ENCODE measurements at places on chromosomes 7 and 10.

- DNase-seq = no peak
Observed at GRCh38 chr10:73581918-73582317, 9.2 kb downstream of the USP54 start.

GRCh38 chr7:48887500-48887899, 36.8 kb upstream of the CDC14C start:
- no peak for DNase-seq

- DNase-seq = no peak
Observed at GRCh38 chr10:86648704-86649427, 5.5 kb upstream of the OPN4 start.

GRCh38 chr7:127798023-127798422, 146.0 kb downstream of the SND1 start:
- no peak for DNase-seq

DNA sequence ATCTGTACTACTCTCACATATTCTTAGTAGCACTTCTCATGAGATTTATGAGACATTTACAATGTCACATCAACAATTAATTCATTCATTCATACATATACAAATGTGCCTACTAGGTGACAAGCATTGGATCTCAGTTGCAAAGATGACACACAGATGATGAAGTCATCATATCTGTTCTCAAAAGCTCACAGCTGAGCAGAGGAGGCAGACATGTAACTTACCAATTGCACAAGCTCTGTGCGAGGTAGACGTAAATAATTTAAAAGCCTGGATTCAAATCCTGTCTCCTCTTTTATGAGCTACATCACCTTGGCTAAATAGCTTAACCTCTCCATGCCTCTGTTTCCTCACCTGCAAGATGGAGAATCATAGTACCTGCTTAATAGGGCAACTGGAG, 109.4 kb upstream of the FAM133B start:
- DNase-seq = no peak

DNA sequence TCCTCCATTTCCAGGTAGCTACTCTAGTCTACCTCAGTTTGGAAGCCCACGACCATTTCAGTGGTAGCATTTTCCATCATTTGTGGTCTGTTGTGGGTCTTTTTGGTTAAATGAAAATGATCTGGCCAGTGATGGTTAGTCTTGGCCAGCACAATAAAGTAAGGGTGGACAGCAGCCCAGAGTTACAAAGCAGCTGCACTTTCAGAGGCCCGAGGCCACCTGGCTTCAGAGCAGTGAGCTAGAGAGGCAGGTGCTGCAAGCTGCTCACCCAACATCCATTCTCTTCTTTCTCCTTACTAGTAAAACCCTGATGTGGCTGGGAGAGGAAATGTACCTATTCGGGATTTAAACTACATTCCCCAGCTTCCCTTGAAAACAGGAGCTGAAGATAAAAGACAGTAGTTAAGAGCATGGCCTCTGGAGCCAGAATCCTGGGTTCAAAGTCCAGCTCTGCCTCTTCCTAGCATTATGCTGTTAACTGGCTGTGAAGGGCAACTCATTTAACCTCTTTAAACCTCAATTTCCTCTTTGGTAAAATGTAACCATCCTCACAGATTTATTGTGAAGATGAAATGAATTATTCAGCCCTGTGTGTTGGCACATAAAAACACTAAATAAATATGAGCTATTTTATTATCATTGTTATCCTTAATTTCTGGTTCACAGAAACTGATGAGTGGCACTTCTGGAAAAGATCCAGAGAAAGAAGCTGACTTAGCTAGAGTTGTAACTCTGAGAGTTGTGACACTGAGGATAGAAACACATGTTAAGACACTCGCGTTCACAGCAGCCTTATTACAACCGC, 517.4 kb downstream of the PARD3 start:
- DNase-seq = peak; percentile 82

GRCh38 chr7:39183796-39184195, 206.1 kb downstream of the POU6F2 start:
- DNase-seq = no peak

DNA sequence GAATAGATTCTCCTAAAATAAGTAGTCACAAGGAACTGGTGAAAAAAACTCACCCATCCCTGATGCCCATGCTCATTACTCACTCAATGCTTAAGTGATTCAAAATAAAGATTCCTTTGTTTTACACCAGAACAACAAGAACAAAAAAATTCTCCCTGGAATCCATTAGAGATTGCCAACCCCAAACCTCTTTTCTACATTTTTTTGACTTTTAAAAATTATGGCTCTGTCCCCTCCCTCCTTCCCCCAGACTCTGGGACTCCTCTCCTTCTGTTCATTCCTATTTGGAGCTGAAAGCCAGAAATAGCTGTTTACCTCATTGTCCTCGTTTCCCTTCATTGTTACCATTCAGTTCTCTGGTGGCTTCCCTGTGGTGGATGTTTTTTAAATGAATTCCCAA, 63.2 kb upstream of the FHIP2A start:
- no peak for DNase-seq

DNA sequence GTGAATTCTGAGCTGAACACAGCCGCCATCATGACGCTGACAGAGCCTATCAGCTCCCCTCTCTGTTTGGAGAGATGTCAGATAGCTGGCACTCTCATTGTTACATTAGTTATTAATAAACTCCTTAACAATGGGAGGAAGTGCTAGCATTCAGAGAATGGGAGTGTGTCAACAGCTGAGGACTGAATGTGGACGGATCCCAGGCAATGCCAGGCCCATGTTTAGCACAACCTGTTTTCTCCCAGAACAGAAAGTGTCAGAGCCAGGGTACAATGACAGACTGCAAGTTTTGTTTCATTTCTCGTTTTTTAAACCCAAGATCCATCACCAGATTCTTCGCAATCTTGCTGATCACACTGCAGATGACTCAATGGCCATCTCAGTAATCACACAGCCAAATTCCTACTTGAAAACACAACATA, 99.6 kb downstream of the PRPF18 start:
- DNase-seq = peak; percentile 25

GRCh38 chr7:38307640-38308039, 34.2 kb upstream of the TARP start:
- no peak for DNase-seq

- DNase-seq = no peak
Observed at GRCh38 chr10:86403183-86403797, 36.7 kb upstream of the GRID1 start.

GRCh38 chr10:60508831-60509230, 119.2 kb upstream of the ANK3 start:
- DNase-seq = no peak

- DNase-seq = no peak
Observed at GRCh38 chr7:117946151-117946633, 73.0 kb upstream of the CTTNBP2 start.

DNA sequence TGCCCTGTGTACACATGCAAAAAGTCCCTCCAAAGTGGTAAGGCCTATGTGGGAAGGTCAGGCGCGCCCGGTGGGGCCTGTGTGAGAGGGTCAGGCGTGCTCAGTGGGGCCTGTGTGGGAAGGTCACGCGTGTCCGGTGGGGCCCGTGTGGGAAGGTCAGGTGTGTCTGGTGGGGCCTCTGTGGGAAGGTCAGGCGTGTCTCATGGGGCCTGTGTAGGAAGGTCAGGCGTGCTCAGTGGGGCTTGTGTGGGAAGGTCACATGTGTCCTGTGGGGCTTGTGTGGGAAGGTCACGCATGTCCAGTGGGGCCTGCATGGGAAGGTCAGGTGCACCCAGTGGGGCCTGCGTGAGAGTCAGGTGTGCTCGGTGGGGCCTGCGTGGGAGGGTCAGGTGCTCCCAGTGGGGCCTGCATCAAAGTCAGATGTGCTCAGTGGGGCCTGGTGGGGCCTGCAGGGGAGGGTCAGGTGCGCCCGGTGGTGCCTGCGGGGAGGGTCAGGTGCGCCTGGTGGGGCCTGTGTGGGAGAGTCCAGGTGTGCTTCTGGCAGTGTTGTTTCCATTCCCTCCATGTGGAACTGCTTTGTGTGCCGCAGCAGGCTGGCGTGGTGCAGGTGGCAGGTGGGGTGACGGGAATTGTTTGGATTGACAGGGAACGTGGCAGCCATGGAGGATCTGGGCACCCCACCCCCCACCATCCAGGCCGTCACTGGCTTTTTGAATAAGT, 15.4 kb downstream of the LRRC27 start:
- DNase-seq = peak; percentile 39

DNA sequence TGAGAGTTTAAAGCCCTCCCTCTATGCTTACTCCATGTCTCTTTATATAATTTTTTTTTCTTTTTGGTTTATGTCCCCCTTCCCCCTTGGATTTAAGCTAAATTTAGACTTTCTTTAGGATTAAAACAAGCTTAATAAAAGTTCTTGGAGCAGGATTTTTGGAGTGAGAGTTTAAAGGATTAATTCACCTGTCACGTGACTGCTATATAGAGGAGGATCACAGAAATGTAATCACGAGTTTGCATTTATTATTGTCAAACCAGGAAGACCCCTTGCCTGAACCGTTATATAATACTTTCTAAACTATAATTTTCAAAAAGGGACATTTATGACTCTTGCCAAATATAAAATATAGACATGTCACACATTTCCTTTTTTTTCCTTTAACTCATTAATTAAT, 78.1 kb upstream of the IMMP2L start:
- DNase-seq = no peak

DNA sequence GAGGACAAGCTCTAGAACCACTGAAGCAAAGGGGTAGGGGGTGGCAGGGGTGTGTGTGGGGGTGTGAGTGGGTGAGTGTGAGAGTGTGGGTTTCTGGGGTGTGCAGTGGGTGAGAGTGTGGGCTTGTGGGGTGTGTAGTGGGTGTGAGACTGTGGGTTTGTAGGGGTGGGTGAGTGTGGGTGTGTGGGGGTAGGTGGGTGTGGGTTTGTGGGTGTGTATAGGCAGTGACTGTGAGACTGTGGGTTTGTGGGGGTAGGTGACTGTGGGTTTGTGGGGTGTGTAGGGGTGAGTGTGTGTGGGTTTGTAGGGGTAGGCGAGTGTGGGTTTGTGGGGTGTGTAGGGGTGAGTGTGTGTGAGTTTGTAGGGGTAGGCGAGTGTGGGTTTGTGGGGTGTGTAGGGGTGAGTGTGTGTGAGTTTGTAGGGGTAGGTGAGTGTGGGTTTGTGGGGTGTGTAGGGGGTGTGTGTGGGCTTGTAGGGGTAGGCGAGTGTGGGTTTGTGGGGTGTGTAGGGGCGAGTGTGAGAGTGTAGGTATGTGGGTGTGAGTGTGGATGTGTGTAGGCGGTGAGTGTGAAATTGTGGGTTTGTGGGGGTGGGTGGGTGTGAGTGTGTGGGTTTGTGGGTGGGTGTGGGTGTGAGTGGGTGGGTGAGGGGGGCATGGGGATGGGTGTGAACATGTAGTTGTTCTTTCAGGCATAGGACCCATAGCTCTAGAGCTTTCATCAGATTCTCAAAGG, 8.8 kb downstream of the NOS3 start:
- no peak for DNase-seq

DNA sequence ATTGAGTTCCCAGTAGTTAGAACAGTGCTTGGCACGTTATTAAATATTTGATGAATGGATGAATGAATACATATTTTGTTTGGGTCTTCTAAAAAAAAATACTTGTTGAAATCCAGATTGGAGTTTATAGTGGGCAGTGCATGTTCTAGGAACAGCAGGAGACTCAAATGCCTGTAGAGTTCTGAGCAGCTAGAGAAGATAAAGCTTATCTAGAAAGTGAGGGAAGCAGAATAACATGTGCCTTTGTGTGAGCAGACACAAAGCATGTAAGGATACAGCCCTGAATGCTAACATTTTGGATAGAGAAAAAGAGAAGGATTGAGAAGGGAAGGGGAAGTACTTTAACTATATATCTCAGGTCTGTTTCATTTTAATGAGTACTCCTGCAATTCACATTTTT, 71.9 kb downstream of the SRI start:
- DNase-seq = no peak

GRCh38 chr7:129343099-129343700, 91.0 kb upstream of the STRIP2 start:
- peak; percentile 36 for DNase-seq

DNA sequence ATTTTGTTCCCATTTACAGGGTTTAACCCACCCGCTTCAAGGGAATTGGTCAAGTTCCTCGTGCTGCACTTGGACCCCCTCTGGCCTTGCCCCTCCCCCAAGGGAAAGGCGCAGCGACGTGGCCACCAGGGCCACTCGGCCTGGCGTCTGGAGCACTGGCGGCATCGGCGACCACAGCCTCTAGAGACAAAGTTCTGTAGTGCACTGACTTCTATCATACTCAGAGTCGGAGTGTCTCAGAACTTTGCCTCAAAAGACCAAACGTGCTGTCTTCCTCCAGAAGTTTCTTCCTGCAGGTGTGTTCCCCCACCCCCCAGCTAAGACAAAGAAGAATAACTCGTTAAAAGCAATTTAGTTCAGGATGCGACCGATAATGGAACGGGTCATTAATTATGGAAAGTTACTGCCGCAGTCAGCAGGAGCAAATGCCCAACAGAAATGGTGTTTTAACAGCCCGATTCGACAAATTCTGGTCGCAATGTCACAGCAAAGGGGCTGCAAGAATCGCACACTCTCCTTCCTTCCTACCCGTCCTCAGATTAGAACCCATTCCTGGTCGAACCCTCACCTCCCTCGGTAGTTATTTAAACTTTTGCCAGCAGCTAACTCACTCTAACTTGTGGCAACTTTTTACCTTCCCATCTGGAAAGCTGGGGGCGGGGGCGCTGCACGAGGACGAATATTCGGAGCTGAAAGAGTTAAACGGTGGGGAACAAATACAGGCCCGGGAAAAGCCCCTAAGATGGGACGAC, 202.1 kb upstream of the NFE2L3 start:
- peak; percentile 66 for DNase-seq

DNA sequence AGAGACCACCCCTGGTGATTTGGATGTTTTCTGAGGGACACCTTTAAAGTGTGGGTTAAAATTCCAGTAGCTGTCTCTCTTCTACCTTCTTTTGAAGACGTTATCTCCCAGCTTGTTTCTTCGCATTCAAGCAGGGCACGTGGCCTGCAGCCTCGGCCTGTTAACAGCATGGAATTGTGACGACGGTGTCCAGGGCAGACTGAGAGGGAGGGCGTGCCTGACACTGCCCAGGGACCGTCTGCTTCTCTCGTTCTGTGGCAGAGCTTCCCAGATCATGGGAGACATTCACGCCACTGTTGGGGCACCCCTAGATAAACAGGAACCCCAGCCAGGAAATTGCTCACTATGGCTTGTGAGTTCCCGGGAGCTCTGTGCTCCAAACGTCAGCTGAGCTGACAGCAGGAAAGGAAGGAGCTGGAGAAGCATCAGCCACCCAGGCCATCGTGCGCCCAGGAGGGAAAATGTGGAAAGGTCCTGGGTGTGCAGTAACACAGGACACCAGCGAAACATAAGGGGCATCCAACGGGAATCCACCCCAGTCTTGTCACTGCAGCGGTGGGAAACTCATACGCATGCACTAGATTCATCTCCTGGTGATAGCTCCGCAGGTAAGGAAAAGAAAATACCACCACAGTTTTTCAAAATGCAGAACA, 41.1 kb upstream of the RBM33 start:
- no peak for DNase-seq

DNA sequence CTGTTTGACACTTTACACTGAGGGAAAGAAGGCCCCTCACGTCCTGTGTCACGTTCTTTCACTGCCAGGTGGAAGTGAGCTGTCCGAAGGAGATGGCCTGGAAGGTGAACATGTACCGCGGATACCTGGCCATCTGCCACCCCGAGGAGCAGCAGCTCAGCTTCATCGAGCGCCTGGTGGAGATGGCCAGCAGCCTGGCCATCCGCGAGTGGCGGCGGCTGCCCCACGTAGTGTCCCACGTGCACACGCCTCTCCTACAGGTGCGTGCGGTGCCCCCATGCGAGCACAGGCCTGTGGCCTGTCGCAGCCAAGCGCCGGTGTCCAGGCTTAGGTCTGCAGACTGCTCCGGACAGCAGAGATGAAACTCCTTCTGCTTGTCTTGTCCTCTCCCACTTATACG, 103.4 kb downstream of the TRRAP start:
- DNase-seq = no peak

Measured in NCI-H146 (cell line).